EL (cell line): ENCODE measurements at places on chromosomes 1 and 21.

DNA sequence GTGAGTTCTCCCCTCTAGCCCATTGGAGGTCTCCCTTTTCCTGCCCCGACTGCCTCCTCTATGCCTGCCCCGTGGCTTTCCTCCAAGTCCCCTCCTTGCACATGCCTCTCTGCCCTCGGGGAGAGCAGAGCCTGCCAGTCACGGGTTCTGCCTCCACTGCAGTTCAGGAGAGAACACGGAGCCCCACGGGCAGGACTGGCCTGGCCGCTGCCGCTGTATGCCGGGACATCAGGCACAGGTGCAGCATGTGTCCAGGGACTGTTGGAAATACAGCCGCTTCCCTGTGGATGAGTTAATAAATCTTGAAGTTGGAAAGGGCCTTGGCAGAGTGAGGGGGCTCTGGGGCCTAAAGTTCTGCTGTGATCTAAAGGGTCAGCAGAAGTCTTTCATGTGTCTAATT is 676.6 kb downstream of the MATN1 start:
- no peak for DNase-seq

DNA sequence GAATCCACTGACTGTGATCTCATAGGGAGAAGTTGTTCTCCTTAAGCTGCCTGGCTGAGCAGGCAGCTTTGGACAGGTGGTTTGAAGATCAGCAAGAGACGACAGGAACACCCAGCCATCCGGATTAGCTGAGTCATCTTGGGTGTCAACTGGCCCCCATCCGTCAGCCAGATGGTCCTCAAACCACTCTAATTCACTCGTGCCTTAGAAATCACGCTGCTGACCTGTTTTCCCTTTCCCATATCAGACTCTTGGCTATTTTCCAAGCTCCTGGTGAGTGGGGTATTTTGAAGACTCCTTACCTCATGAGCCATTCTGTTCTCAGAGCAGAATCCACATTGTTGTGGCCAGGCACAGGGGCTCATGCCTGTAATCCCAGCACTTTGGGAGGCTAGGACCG is 149.1 kb upstream of the L1TD1 start:
- peak; percentile 5 for DNase-seq

DNA sequence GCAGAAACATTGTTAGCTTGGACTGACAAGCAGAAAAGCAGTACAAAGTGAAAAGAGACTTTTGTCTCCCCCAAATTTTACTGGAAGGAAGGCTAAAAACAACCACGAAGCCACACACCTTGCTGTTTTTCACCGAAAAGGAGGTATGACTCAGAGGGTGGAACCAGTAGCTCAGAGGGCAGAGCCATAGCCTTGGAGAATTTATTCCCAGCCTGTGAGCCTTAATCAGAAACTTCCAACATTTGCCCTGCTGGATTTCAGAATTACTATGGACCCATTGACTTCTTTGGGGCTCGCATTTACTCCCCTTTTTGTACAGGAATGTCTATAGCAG is 32.0 kb downstream of the RPS6KC1 start:
- DNase-seq, result no peak

- DNase-seq, result no peak
Measured at GRCh38 chr21:35162831-35163230, 113.7 kb upstream of the RUNX1 start.

GRCh38 chr1:111618081-111618480 is 1.5 kb upstream of the RAP1A start:
- DNase-seq, result no peak

DNA sequence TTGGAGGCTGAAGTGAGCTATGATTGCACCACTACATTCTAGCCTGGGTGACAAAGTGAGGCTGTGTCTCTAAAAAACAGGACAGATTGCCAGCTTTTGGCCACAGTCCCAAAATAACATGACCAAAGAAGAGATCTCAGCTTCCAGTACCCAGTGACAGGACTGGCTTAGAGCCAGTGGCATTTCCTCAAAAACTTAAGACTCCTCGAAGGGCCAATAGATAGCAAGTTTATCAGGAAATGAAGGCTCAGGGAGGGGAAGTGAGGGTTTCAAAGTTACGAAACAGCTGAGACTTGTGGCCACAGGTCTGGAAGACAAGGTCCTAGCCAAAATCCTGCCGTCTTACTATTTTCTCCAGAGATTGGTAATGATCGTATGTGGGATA is 6.3 kb upstream of the TMEM39B start:
- peak; percentile 93 for DNase-seq

- DNase-seq, result no peak
Measured at GRCh38 chr1:91763252-91763651, 122.7 kb downstream of the TGFBR3 start.

- no peak for DNase-seq
Measured at GRCh38 chr1:244207042-244207934, 156.2 kb downstream of the ZBTB18 start.

DNA sequence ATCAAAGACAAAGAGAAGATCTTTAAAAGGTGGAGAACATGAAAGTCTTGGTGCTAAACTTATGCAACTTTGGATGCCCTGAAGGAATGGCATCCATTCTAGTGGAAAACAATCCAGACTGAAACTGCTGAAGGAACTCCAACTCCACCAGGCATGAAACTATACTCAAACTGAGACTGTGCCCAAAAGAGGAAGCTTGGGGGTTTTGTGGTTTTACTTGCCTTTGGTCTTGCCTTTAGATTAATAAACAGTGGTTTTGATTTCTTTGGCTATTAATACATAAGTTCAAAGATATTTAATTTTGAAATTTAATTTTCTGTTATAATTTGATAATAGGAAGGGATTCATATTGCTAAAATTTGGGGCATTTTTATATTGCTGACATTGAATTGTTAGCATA is 17.4 kb upstream of the SLC30A10 start:
- DNase-seq, result no peak

- DNase-seq, result peak; percentile 59
Measured at GRCh38 chr1:24003331-24003972, 23.3 kb upstream of the SRSF10 start.

DNA sequence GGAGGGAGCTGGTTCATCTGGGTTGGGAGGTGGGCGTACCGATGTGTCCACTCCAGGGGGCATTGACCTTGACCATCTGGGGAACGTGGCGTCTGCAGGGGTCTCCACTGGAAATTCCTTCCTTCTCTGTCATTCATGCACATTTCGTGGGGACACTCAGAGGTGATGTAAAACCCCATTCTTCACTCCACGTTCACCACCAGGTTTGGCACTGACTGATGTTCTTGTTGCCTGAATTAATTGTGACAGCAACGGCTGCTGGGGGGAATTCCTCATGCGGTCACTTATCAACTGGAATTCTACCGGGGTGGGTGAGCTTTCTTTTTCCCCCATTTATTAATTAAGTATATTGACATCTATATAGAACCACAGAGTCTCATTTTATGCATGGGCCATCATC is 18.1 kb upstream of the POFUT2 start:
- DNase-seq, result no peak

- no peak for DNase-seq
Measured at GRCh38 chr1:82836973-82837680, 1036.4 kb downstream of the ADGRL2 start.

DNA sequence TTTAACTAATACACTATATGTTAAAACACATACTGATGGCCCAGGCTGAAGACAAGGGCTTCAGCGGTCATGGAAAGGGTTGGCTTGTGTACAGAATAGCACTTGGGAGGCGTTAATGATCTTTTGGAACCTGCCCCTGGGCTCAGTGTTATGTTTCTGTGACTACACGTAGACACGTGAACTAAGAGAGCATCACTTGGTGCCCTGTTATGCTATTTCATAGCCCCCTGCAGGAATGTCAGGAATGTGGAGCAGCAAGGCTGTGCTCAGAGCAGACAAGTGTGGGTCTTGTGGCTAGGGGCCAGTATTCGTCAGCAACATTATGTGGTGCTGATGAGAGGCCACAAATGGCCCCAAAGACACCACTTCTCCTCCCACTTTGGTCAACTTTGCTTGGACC is 132.4 kb downstream of the MAP3K21 start:
- peak; percentile 2 for DNase-seq

- peak; percentile 14 for DNase-seq
Measured at GRCh38 chr1:178645157-178645807, 79.8 kb upstream of the RALGPS2 start.

DNA sequence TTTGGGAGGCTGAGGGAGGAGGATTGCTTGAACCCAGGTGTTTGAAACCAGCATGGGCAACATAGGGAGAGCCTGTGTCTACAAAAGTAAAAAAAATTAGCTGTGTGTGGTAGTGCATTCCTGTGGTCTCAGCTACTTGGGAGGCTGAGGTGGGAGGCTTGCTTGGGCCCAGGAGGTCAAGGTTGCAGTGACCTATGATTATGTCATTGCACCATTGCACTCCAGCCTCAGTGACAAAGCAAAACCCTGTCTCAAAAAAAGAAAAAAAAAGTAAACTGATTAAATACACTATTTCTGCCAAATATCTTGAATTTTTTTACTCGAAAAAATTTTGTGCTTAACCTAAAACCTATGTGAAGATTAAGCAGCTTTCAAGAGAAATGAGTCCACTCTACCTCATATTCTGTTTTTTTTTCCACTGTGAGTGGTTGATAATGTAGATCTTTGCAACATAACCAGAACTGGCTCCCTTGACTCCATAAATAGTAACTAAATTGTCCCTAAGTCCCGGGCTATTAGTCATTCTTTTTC is 19.4 kb upstream of the ZNF281 start:
- peak; percentile 82 for DNase-seq

DNA sequence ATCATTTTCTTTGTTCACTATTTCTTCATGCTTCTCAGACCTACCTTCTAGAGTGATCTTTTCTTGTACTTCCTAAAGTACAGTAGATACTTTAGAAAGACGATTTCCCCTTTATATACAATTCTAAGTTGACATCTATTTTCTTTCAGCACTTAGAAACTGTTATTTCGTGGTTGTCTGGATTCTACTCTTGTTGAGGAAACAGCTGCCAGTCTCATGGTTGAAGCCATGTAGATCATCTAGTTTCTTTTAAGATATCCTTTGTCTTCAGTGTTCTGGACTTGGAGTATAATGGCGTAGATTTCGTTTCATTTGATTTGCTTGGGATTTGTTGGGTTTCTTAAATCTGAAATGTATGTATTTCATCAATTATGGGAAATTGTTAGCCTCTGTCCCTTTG is 67.6 kb downstream of the PKN2 start:
- DNase-seq, result no peak

DNA sequence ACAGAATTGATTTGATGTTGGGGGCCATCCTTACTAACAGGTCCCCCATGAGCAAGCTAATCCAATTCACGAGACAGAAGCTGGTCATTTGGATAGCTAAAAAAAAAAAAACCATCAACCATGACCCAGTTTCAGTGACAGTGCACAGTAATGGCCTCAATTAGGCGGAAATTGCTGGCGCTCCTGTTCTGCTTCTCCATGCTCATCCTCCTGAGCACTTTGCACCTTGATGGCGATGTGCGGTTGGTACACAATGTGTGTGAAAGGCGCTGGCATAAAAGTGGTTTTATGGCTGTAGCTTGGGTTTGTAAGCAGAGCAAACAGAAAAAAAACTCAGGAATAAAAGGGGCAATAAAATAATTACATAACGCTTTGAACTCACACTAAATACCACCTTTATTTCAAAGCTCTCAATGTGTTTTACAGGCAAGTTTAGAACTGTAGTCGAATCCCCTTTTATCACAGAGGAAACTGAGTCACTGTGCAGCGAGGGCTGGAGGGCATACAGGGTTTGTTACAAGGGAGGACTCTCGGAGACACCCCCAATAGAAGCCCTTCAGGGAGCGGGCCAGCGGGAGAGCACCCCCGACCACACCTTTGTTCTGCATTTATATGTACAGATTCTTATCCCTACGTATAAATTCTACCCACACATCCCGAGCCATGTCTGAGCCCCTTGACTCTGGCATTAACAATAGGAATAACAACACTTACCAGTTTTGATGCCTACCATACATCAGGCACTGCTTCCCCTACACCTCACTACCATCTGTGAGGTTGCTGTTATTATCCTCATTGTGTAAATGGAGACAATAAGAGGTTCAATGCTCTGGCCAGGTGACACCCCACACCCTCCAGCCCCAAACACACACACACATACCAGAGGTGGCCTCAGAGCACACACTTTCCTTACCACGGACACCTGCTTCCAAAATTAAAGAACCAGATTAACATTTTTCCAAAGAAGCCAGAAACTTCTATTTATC is 213.5 kb upstream of the IRF2BP2 start:
- DNase-seq, result no peak

DNA sequence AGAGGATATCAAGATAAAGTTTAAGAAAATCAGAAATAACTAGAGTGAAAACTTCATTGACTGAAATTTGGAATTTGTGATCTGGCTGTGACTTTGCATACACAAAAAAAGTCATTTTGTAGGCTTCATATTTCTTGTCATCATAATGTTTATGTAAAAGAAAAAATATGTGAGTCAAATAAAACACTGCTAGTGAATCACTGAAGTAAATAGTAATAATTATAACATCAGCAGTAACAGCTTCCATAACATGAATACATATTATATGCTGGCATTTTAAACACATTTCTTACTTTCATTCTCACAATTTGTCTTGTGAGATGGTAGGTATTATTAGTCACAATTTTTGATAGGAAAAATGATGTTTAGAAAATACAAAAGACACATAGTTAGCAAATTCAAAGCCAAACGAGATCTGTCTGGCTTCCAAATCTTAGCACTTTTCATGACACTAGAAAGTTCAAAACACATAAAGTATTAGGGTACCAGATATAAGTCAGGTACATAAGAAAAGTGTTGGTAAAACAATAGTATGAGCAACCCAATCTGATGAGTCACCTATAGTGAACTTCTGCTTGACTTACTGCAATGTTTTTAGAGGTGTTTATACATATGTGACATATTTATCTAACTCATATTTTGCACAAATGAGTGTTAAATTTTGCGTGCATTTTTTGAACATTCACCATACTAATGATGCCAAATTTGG is 241.0 kb upstream of the SNX7 start:
- peak; percentile 29 for DNase-seq

DNA sequence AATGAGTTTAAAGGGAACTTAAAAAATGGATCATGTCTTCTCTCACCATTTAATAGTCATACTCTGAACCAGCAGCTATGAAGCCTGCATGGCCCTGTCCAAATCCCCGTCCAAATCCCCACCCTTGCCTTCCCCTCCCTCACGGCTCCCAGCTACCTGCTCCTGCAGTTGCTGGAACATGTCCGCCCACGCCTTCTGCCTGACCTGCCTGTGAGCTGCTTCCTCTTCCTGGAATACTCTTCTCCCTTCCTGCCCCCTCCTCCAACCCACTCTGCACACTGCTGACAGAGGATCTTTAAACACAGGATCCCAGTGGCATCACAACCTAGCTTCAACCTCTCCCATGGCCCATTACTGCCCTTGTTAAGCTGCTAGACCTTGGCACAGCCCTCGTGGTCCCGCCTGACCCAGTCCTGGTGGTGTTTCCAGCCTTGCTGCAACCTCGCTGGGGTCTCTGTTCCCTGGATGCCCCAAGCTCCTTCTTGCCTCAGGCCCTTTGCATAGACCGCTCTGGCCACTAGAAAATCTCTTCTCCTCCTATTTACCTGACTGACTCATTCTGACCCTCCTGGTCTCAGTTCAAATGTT is 118.3 kb downstream of the PTPRU start:
- no peak for DNase-seq

- DNase-seq, result no peak
Measured at GRCh38 chr1:226405411-226405988, 2.4 kb downstream of the PARP1 start.
